ENCODE measurements at places on chromosomes 1 and 21.
A peak's percentile ranks its signal among the peaks of the same experiment; 100 is the strongest.

- DNase-seq: no peak
Measured at GRCh38 chr21:46553993-46554392, 50.9 kb downstream of the S100B start.

GRCh38 chr21:15820852-15821379 is 91.1 kb downstream of the USP25 start:
- peak; percentile 51 for DNase-seq

- no peak for DNase-seq
Measured at GRCh38 chr1:44272992-44273391, 59.7 kb downstream of the DMAP1 start.

- DNase-seq: no peak
Measured at GRCh38 chr1:55276671-55277376, 61.7 kb upstream of the USP24 start.

- no peak for DNase-seq
Measured at GRCh38 chr21:45004059-45004422, 64.2 kb downstream of the SLX9 start.

GRCh38 chr1:8407652-8408051 is 89.7 kb downstream of the SLC45A1 start:
- no peak for DNase-seq

DNA sequence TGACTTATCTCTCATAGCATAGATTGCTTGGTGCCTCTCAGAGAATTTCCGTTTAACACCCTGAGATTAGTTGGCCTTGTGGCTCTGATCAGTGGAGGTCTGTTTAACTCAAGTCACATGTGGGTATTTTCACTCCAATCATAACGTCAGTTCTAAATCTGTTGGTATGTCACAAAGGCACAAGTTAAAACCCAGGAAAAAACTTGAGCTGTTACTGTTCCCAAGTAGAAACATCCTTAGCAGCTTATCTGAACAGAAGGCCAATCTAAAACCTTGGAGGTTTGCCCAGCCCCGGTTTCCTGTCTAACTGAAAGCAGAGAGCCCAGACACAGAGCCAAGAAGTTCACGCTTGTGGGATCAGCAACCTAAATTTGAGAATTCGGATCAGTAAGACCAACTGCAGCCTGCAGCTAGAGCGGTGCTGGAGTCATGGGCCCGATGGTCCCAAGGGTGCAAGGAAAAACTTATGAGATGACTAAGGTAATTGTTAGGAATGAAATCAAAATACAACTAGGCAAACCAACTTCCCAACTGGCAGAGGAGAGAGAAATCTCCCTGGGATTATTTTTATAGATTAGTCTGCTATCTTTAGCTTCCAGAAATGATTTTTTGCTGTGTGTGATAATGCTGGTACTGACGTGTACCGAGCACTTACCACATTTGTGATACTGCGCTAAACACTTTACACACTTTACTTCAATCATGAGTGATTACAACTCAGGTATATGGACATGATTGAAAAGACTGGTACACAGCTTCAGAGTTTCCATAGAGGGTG is 90.2 kb upstream of the C1orf21 start:
- DNase-seq: peak; percentile 98

DNA sequence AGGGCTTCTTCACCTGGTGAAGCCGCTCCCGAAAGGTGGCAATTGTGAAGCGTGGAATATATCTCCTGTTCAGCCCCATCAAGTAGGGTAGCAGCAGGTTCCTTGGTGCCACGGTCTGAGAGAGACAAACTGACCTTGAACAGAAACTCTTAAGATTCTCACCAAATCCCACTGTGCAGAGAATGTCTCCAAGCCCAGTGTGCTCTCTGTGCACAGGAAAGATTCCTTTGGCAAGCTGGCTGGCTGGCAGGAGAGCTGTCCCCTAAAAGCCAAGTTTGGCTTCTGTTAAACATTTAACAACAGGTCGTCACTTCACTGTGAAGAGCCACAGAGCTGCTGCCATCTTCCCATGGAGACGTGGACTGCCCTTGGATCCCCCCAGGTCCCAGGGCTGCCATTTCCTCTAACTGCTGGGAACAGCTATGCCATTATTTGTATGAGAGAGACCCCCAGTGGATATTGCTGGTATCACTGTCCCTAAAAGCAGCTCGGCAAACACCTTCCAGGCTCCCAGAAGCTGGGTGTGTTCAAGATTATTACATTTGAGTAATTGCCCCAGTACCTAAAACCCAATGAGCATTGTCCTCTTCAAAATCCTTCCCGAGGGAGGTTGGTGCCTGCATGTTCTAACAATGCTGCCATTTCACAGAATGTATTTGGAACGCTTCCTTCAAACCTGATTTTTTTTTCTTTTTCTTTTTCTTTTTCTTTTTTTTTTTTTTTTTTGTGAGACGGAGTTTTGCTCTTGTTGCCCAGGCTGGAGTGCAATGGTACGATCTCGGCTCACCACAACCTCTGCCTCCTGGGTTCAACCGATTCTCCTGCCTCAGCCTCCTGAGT is 71.8 kb downstream of the CD58 start:
- DNase-seq: peak; percentile 76

DNA sequence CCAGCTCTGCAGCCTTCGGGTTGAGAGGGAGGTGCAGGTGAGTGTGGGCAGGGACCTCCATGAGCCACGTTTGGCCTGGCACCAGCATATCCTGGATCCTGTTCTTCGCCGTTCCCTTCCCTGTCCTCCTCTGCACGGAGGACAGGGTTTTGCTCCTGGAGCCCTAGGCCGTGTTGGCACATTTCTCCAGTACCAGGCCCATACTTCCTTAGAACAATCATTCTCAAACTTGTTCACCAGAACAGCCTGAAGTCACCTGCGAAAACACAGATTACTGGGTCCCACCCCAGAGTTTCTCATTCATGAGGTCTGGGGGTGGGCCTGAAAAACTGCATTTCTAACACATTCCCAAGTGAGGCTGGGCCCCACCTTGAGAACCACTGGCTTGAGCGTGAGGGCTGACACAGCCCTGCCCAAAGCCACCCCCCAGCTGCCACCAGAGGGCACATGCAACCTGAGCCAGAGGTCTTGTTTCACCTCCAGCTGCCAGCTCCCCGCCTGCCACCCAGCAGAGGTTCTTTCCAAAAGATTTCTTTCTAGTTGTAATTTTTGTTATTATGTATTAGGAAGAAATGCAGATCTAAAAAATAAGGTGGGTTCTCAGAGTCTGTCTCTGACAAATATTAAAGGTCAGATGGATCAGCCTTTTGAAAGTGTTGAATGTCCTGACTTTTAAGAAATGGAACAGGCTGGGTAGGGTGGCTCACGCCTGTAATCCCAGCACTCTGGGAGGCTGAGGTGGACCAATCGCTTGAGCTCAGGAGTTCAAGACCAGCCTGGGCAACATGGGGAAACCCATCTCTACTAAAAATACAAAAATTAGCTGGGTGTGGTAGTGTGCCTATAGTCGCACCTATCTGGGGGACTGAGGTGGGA is 39.6 kb upstream of the LDLRAP1 start:
- DNase-seq: no peak

DNA sequence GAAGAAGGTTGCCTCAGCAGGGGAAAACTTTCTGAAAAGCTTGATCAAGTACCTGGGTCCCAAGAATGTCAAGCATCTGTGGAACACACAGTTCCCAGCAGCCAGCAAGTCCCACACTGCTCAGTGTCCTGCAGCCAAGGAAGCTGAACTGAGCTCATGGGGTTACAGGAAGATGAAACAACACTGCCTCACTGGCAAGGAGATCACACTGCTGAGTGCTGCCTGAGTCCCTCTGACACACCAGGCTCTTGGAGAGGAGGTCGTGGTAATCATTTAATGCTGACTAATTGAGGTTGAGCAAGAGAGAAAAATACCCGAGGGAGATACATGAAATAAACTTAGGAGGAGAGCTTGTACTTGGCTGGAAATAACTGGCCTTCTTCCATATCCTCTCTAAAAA is 75.2 kb downstream of the MPZL1 start:
- DNase-seq: peak; percentile 99

DNA sequence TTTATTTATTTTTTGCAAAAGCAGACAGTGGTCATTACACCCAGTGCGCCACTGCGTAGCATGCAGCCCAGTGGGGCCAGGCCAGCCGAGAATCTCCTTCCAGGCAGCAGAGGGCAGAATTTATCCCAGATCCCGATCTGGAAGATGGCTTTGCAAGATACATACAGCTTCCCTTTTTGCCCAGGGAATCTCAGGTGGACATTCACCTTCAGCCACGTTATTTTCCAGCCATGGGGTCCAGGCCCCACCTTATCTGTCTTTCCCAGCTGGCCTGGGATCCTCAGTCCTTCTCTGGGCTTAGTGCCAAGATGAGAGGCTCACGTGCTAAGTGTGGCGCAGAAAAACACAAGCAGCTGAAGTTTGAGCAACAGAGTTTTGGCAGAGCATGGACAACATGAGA is 123.6 kb downstream of the AJAP1 start:
- no peak for DNase-seq

DNA sequence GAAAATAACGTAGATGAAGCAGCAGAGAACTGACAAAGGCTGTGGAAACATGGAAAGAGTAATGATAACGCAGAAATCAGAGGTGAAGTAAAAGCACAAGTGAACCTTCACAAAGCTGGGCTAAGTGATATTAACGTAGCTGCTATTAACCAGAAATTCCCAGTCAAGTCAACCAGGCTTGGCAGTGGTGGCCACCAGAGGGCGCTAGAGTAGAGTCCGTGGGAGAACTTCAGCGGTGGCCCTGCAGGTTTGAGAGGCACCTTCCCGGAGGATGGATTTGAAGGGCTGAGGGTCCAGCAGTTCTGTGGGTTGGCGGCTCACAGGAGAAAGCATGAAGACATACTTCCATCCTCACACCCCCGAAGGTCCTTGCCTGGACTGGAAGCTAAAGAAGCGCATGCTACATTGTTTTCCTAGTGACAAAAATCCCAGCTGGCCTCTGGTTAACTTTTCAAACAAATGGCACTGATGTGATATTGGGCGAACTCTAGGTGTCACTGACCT is 81.7 kb upstream of the ZNF648 start:
- DNase-seq: peak; percentile 83

All from fibroblast of upper back skin (primary cell).